Kidney tubule cell (primary cell): ENCODE measurements at places on chromosomes 13 and 19.

GRCh38 chr19:10835754-10836478 is at the start of gene TMED1:
Gene TMED1, minus strand, starts transcription at chr19:10836212. Its CDS starts 21 bp downstream, at chr19:10836191.
- peak; percentile 99 for DNase-seq

DNA sequence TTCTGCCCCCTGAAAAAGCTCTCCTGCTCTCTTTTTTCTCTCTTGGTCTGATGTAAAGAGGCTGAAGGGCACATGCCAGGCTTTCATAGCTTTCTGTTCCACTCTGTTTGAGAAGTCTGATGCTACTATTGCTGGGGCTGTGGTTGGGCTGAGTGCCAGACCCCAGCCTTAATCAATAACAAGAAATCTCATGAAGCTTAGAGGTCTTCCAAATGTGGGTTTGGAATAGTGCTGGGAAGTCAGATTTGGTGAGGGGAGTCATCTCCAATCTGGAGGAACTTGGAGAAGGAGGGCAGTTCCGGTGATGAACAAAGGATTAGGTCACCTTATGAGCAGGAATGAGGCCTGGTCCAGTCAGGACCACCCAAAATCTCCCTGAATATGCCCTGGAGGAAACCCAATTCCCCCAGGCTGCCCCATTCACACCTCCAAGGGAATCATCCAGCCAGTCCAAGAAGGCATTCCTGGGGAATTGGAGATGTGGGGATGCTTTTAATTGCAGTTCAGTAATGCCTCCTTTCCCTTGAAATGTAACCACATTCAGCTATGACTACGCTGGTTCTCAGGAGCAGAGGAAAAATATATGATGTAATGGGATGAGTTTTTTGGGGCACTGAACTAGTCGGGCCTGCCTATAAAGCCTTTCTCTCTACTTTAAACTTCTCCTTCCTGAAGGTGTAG is 102.0 kb downstream of the STARD13 start:
- DNase-seq, result peak; percentile 69

GRCh38 chr13:111943229-111943795 is 123.6 kb upstream of the SOX1 start:
- DNase-seq, result no peak

DNA sequence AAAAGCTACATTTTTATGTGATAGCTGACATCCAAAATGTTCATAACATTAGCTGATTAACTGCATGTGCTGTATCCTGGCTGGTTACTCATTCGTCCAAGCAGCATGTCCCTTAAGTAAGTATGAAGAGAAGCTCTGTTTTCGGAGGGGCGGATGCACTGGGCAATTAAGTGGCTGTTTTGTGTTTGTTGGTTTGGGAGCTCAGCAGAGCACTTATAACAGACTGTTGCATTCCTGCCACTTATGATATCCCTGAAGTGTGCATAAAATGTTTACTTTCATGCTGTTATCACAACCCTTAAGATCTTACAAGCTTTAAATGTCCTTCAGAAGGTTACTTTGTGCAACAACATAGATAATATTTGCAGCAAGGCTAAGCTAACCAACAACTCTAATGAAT is 264.1 kb downstream of the NALCN start:
- DNase-seq, result no peak

GRCh38 chr19:28989739-28990138 is 223.2 kb downstream of the UQCRFS1 start:
- DNase-seq, result no peak

DNA sequence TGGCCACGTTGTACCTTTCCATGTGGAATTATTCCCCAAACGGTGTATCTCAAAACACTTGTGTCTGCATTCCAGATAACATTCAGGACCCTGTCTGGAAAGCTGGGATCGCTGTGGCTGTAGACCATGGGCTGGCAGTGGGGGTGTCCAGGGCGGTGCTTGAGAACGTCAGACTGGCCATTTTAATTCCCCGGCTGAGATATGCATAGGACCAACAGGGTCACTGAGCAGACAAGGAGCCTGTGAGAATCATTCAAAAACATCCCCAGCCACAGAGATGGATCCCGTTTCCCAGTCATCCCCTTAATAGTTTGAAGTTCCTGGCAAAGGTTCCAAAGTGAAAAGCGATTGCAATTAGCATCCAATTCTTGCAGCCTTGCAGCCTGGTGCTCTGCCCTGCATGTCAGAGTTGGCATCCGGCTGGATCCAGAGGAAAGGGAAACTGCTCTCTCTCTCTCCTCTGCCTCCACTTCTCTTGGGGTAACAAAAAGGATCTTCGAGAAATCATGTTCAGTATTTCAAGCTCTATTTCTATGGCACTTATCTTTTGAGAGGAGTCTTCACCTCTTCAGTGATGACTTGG is 41.6 kb downstream of the IFT88 start:
- DNase-seq, result no peak

DNA sequence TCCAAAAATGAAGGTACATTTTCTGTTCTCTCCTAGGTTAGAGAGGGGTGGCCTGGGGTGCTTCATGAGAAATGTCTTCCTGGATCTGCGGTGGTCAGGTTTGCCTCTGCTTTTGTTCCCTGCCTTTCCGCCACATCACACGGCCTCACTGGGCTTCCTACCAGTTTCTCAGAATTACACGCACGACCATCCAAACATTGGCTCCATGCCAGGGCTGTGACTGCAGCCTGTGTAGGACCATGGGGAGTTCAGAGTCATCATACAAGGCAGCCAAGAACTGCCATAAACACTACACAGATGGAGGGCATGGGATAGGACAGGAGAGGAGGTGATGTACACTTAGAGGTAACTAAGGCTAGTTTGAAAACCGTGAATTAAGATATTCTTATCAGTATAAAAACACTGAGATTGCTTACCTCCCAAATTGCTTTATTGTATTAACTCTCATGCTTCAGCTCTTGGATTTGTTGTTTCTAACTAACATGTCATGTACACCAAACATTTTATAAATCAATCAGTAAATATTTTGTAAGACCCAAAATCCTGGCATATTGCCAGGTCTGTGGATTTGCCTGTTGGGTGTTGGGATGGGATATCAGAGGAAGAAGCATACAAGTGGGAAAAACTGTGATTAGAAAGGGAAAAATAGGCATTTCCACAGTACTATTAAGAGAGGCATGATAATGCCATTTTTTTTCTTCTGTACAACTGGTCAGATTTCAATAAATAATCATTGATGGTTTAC is 45.2 kb downstream of the CDADC1 start:
- peak; percentile 25 for DNase-seq

GRCh38 chr13:80900561-80900960 is 559.6 kb upstream of the SPRY2 start:
- no peak for DNase-seq

DNA sequence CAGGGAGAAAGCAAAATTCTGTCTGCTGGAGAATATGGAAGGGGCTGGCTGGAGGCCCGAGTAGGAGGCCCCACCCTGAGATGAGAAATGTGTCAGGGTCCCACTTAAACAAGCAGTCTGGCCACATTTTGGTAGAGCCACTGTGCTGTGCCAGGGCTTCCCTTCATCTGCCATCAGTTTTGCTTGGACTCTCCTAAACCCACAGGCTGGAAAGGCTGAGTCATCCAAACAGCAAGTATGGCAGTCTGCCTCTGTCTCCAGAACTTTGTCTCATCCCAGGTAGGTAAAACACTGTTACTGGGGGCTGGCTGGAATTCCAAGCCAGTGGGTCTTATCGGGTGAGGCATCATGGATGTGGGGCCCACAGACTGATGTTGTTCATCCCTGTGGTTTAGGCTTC is 1390.6 kb downstream of the UQCRFS1 start:
- DNase-seq, result peak; percentile 19

DNA sequence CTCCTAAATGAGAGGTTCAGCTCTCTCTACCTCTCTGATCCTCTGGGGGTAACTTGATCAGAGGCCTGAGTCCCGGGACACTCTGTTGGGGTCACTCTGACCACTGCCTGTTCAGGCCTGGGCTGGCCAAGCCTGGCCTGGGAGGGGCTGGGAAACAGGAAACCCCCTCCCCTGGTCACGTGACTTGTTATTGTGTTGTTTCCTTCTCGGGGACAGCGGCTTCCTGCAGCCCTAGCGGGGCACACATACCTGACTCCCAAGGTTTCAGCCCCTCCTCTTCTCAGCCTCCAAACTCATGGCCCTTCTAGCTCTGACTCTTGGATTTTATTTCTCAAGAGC is at the start of gene USHBP1:
TSS of gene USHBP1 (minus strand) at position 105 of the 339 bp plus-strand sequence. CDS start 446 bp downstream, outside the sequence.
- DNase-seq, result no peak

DNA sequence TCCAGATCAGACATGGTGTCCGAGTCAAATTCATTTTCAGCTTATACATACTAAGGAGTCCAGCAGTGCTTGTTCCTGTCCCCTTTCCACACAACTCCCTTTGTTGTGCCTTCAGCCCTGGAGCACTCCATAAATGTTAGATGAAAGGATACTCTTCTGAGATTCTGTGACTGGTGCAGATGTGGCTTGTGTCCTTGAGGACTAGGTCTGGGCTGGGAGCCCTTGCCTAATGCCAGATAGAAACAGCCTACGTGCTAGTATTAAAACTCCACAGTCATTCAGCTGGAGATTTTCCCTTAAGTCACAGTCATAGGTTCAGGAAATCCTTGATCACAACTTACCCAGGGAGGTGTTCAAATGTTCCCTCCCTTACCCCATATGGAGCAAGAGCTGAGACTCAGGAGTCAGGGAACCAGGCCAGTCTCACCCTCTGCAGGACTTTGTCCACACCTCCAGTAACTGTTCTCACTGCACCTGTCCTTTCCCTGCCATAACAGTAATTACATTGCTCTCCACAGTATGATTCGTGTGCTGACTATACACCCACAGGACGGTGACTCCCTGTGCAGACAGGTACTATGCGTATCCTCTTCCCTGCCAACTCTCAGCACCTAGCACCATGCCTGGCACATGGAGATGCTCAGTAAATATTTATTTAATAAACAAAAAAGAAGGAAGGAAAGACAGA is 15.5 kb upstream of the SERPINE3 start:
- DNase-seq, result peak; percentile 13

DNA sequence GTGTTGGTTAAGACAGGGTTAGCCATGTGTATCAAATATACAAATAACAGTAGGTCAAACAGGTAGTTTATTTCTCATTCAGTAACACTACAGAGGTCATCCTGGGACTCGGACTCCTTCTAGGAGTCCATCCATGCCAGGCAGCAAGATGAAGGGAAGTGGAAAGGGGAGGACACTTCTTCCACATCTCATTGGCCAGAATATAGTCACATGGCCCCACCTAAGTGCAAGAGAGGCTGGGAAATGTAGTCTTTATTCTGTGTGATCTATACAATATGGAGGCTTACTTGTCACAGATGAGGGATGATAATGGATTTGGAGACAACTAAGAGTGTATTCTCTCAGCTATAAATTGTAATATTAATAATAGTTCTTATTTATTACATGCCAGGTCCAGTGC is 31.1 kb downstream of the RDH8 start:
- no peak for DNase-seq

GRCh38 chr13:31793246-31793645 is 53.9 kb downstream of the RXFP2 start:
- DNase-seq, result no peak

- DNase-seq, result no peak
Observed at GRCh38 chr19:2282862-2283237, 875 bp upstream of the PEAK3 start.

- no peak for DNase-seq
Observed at GRCh38 chr19:7168941-7169340, 99.4 kb downstream of the ZNF557 start.

DNA sequence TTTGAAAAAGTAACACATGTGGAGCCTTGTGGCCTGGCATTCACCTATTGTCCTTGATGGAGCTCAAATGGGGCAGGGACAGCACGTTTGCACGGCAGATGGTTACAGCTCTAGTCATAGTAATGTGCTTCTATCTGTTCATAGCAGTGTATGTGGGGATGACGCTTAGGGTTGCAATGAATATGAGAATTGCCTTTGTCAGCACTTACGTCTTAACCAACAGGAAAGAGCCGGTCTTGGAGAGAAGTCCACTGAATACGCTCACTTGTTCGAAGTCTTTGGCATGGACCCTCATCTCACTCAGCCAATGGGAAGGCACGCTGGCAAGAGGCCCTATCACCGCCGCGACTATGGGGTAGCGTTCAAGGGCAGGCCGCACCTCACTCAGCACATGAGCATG is 18.9 kb upstream of the OR7D2 start:
- no peak for DNase-seq

DNA sequence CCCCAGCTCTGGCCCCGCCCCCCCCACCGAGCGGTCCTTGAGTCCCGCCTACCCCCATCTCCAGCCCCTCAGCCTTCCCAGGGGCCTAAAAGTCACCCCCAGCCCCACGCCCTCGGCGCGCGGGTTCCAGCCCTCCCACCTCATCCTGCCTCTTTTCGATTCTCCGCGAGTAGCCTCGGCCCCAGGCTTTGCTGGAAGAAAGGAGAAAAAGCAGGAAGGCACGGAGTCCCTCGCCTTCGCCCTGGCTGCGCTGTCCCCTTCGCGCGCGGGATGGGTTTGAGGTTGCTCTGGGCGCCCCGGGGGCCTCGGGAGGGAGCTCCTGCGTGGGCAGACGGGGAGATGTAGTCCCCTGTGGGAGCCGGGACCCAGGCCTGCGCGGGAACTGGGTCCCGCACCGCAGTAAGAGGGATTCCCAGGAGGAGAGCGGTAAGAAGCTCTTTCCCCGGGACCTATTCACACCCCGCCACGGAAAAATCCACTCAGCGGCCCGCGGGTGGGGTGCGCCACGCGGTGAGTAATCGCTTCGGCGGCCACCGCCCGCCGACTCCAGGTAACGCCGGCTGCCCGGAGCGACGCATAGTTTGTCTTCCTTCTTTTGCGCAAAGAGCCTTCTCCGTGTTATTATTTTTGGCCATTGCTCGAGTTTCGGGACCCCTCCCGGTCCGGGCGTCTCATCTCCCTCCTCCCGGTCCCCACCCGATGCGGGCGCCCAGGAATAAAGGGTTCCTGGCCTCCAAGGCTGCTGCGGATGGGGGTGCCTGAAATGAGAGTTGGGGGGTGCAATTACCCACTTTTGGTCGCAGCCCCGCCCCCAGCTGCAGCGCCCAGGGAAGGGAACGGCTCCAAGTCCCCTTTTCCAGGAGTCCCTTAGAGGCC is 865 bp upstream of the CRLF1 start:
- no peak for DNase-seq

DNA sequence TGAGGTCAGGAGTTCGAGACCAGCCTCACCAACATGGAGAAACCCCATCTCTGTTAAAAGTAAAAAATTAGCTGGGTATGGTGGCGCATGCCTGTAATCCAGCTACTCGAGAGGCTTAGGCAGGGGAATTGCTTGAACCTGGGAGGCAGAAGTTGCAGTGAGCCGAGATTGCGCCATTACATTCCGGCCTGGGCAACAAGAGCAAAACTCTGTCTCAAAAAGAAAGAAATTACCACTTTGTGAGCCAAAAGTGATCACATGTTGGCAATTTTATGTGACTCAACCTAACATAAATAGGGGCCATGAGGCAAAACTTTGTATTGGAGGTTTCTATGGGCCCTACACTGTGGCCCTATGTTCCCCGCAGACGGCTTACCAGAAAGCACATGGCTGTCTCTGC is 72.2 kb downstream of the MAP4K1 start:
- DNase-seq, result no peak

GRCh38 chr19:17512574-17512939 is 1.1 kb downstream of the PGLS start:
- no peak for DNase-seq
